Omental fat pad (tissue), 4 donors: ENCODE measurements at places on chromosomes 2 and 18.

- DNase-seq = no peak
Observed at GRCh38 chr2:216905649-216906329, 45.9 kb upstream of the TNP1 start.

DNA sequence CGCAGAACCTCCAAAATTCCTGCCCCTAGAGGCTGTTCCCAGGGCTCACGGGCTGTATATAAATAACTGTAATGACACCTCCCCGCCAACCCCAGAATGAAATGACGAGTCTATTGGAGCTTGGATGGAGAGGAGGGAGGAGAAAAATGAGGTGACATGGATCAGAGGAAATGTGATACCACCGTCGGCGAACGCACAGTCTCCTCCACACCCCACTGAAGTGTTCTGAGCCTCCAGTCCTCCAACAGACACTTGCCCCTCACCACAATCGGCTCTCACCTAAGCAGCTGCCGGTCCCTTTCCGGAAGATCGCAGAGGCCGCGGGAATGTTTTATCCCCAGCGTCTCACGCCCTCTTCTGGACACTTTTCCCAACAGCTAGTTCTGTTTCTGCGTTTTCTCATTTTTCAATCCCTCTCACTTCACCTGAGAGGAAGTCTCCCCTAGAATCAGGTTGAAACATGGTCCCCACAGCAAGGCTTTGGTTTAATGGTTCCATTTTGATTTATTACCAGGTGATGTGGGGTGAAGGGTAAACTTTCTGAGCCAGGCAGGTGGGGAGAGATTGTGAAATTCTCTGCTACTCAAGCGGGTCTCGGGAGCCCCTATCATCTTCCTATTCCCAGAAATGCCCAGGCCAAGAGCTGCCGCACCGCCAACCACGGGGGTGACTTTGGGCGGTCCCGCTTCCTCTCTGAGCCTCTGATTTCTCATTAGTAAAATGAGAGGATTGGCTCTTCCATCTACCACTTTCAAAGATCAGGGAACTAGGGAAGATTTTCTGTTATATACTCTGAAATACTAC, 9.1 kb upstream of the MYO5B start:
- DNase-seq = no peak

DNA sequence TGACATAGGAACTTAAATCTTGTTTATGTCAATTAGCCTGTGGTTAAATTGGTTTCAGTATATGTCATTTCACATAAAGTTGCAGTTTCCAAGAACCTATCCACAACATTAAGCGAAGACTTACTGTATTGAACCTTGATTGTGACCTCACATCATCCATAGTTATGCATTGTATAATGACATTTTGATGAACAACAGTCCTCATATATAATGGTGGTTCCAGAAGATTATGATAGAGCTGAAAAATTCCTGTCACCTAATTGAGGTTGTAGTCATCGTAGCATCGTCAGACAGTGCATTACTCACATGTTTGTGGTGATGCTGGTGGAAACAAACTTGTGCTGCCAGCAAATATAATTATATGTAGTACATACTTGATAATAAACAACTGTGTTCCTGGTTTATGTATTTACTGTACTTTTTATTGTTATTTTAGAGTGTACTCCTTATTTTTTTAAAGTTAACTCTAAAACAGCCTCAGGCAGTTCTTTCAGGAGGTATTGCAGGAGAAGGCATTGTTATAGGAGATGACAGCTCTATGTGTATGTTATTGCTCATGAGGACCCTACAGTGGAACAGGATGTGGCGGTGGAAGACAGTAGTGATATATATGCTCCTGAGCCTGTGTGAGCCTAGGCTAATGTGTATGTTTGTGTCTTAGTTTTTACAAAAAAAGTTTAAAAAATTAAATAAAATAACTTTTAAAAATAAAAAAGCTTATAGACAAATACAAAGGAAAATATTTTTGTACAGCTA, 56.6 kb downstream of the UBE2E3 start:
- DNase-seq = no peak

DNA sequence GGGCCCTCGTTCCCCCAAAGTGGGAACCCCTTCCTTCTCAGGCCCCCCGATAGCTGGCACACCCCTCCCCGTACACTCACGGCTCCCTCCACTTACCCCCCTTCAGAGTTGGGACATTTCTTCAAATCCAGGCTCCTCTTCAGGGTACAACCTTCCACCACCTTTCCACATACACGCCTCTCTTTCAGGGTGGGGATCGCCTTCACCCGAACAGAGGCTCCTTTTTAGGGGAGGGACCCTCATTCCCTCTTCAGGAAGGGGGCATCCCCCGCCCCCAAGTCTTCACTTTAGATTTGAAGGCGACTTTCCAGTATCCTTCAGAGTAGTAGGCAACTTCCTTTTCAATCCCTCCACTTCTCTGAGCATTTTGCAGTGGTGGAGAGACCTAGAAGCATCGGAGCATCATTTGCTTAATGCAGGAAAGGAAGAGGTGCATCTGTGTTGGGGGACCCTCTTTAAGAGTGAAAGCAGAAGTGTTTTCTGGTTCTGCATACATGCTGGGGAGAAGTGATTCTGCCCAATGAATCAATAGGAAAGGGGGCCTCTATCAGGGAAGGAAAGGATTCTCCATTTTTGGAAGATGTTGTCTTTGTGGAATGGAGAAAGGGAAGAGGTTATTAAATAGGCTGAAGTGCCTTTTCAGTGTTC, 845 bp downstream of the EML4 start:
- no peak for DNase-seq

- DNase-seq = no peak
Observed at GRCh38 chr2:152055366-152056108, 43.3 kb downstream of the CACNB4 start.

- no peak for DNase-seq
Observed at GRCh38 chr2:95268211-95269035, 5.8 kb upstream of the PROM2 start.

GRCh38 chr2:164967781-164968228, 12.5 kb upstream of the SLC38A11 start:
- DNase-seq = no peak

DNA sequence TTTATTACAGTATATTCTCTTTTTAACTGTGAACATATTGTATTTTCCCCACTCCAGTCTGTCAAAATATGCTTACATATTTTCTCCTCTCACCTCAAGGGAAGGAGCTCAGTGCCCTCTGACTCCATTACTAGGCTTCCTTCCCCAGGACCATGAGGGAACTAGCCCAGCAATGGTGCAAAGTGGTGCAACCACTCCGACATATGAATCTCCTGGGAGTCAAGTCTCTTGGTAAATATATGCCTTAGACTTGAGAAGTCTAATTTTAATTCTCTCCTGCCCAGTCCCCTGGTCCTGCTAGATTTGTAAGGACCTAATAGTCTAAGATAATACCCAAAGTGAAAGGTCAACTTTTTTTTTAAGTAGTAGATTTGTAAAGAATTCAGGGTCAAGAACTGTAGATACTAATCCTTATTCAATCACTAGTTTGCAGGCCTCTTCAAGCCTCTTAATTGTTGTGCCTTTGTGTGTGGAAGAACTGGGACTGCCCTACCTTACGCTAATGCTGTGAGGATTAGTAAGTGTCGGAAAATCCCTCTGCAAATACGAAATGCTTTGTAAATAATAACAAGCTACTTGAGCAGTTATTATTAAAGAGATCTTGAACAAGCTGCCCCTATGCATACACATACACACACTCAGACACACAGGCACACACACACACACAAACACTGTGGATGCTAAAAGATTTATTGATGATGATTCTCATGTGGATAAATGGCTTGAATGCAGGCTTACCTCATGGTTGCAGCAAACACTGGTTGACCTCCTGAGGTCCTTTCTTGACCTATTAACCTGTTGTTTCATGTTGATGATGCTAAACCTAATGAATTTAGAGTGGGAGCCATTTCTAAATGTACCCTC, 251.2 kb upstream of the PARD3B start:
- no peak for DNase-seq

- DNase-seq = no peak
Observed at GRCh38 chr2:233258211-233258610, 6.7 kb downstream of the ATG16L1 start.

DNA sequence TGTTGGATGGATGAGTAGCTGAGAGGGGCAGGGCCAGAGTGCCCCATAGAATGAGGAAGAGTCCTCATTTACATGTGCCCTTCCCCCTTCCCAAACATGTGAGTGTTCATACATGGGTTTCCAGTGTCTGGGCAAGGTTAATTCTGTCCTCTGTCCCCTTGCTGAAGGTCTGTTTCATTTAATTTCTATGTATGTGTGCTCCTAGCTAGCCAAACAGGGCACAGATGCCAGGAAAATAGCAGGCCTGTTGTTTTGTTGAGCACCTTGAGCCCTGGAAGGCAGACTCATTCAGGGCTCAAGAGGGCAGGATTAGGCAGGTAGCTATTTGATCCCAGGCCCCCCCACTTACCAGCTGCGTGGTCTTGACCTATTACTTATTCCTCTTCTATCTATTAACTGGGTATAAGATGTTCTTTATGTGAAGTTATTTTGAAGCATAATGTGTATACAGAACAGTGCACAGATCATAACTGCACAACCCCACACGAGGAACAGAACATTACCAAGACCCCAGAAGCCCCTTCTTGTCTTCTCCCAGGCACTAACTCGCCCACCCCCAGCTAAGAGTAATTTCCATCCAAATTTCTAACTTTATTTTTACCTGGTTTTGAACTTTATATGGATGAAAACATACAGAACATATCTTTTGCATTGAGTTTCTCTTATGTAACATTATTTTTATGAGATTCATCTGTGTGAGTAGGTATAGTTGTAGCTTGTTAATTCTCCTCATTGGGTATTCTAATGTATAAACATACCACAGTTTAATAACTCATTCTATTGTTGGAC, 164.3 kb downstream of the RPIA start:
- no peak for DNase-seq

GRCh38 chr2:181462033-181462432, 4.8 kb downstream of the ITGA4 start:
- DNase-seq = no peak

GRCh38 chr2:34162231-34162630, 563.1 kb upstream of the FAM98A start:
- DNase-seq = no peak

GRCh38 chr2:183029219-183029618, 9.0 kb downstream of the NCKAP1 start:
- no peak for DNase-seq

- DNase-seq = no peak
Observed at GRCh38 chr2:75602724-75603342, 42.1 kb upstream of the EVA1A start.

- DNase-seq = no peak
Observed at GRCh38 chr18:77148289-77148688, 15.7 kb upstream of the MBP start.

- DNase-seq = no peak
Observed at GRCh38 chr2:3585261-3586109, 9.4 kb upstream of the COLEC11 start.

DNA sequence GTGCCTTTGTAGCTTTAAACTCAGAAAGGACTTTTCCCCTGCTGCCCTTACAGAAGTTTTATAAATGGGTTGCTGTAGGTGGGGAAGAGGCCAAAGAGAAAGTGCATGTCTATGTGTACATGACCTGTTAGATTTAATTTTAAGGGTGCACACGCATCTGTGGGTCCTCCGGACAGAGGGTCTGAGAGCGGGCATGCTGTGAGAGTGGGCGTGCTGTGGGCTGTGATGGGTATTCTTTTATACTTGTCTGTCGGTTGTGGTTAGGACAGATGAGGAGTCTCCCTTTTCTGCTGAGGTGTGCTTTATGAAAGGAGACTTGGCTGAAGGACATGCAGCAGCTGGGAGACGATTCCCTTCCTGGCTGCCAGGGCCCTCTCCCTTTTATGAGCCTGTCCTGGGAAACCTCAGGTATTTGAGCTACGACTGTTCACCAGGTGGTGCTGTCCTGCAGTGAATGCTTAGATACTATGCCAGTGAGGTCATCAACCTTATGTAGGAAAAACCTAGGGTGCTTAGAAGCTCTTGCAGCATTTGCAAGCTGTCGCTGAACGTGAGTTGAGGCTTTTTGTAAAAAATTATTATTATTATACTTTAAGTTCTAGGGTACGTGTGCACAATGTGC, 67.5 kb downstream of the TANC1 start:
- no peak for DNase-seq

DNA sequence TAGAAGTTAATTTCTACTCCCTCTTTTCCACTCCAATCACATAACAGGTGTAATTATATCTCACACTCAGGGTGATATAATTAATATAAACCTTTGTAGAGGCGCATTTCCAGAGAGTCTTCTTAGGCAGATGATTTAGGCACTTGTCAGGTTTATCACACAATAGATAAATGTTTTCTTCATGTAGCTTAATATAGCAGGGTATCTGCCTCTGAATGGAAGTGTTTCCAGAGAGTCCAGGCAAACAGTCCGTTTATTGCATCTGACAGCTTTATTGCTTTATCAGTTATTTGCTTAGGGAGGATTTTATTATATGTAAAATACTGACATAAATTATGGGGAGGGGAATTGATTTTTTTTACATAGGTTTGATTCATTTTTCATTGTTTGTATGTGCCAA, 766.3 kb downstream of the SLC4A3 start:
- no peak for DNase-seq

- DNase-seq = no peak
Observed at GRCh38 chr2:23658466-23658942, 268.4 kb downstream of the ATAD2B start.

DNA sequence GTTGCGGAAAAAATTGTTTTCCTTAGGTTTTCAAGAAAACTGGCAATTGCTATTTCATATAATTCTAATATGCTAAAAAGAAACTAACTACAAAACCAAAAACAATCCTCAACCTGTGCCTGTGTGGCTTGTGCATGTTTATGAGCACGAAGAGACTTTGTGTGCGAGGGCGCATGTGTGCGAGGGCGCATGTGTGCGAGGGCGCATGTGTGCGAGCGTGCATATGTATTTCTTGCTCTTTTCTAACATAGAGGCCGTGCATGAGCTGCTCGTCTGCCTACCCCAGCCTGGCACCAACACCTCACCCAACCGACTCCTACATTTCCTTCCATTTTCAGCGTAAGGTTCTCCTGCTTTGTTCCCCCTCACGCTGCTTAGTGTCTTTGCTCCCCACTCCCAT, 211.6 kb downstream of the DOK6 start:
- DNase-seq = no peak

- DNase-seq = no peak
Observed at GRCh38 chr18:73639788-73640187, 507.8 kb downstream of the FBXO15 start.

DNA sequence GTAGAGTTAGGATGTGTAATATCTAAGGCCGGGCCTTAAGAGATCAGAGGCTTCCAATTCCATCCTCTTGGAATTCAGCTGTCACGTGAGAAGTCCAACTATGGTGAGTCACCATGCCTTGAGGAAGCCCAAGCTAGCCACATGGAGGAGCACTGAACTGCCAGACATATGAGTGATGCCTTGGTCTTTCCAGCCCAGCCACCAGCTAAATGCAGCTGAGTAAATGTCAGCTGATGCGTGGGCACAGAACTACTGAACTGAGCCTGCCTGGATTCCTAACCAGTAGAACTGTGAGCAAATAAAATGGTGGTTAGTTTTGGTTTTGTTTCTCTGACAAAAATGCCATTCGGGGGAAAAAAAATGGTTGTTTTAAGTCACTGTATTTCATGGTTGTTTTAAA, 153.7 kb upstream of the SERTAD2 start:
- DNase-seq = no peak

- no peak for DNase-seq
Observed at GRCh38 chr2:16629044-16629443, 36.6 kb downstream of the CYRIA start.
